ENCODE measurements at places on chromosomes 3 and 15. TPM values are rescaled to one million over a fixed set of nuclear protein-coding genes. Genes with fewer than 3 reads are reported as not detected.

GRCh38 chr3:183212565-183212964, 40.5 kb upstream of the B3GNT5 start:
- H3K4me1 ChIP-seq, result no peaks in the 10 kb centered on the region
- H3K36me3 ChIP-seq, result no peaks in the 10 kb centered on the region
- H3K27ac ChIP-seq, result no peak overlapping the region
- DNase-seq, result no peak
- H3K4me3 ChIP-seq, result no peak overlapping the region

- H3K36me3 ChIP-seq, result no peaks in the 10 kb centered on the region
- DNase-seq, result no peak
- no peaks in the 10 kb centered on the region for H3K4me1 ChIP-seq
- H3K27ac ChIP-seq, result peak overlapping the region; percentile 23
- H3K4me3 ChIP-seq, result no peak overlapping the region
Measured at GRCh38 chr15:95884276-95884675, 446.2 kb upstream of the NR2F2 start.

DNA sequence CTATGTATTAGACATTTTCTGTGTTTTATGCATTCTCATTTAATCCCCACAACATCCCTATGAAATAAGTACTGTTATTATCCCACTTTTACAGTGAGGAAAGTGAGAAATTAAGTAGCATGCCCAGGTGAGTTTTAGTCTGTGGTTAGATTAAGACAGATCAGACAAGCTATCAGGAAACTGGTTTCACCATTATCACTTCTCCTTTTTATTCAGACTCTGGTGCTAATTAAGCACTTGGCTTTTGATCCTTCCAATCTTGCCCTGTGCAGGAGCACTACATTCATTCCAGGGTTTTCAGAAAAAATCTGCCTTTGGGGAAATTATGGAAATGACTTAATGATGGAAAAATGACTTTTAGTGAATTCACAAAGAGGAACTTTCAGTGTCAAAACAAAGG, 115.2 kb downstream of the TMEM108 start:
- no peak overlapping the region for H3K4me3 ChIP-seq
- no peaks in the 10 kb centered on the region for H3K36me3 ChIP-seq
- H3K4me1 ChIP-seq, result no peaks in the 10 kb centered on the region
- no peaks in the 10 kb centered on the region for H3K27me3 ChIP-seq
- DNase-seq, result no peak

GRCh38 chr3:65078748-65079147, 390.9 kb upstream of the ADAMTS9 start:
- no peaks in the 10 kb centered on the region for H3K36me3 ChIP-seq
- DNase-seq, result no peak
- H3K4me3 ChIP-seq, result no peak overlapping the region
- no peak overlapping the region for H3K27ac ChIP-seq

GRCh38 chr3:126956361-126956760, 26.6 kb upstream of the PLXNA1 start:
- peak; percentile 35 for DNase-seq
- peaks cover 7% of the 10 kb centered on the region for H3K4me1 ChIP-seq
- no peak overlapping the region for H3K27ac ChIP-seq

DNA sequence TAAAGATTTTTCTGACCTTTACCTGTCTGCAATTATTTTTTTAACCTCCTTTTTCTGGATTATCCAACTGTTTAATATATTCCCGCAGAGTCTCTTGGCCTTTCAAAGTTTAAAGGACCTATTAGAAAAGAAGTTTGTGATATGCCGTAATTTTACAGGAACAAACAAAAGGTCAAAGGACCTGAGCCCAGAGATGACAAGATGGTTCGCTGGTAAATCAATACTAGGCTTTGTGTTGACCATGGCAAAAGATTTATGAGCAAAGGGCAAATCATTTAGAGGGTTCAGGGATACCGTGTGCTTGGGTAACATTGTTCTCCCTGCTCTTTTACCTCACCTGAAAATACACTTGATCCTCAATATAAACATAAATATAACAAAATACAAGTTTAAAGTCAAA, 923.5 kb downstream of the ROBO1 start:
- H3K4me1 ChIP-seq, result no peaks in the 10 kb centered on the region
- H3K36me3 ChIP-seq, result no peaks in the 10 kb centered on the region

GRCh38 chr3:70298385-70298784, 14.1 kb downstream of the MDFIC2 start:
- no peak overlapping the region for H3K4me3 ChIP-seq
- H3K36me3 ChIP-seq, result no peaks in the 10 kb centered on the region
- DNase-seq, result no peak
- no peaks in the 10 kb centered on the region for H3K27me3 ChIP-seq

GRCh38 chr15:47711655-47712054, 5.7 kb upstream of the SEMA6D start:
- no peak for DNase-seq
- no peaks in the 10 kb centered on the region for H3K27me3 ChIP-seq
- no peak overlapping the region for H3K27ac ChIP-seq
- H3K4me1 ChIP-seq, result no peaks in the 10 kb centered on the region

- H3K36me3 ChIP-seq, result no peaks in the 10 kb centered on the region
- H3K4me3 ChIP-seq, result no peak overlapping the region
- DNase-seq, result no peak
- no peaks in the 10 kb centered on the region for H3K4me1 ChIP-seq
Measured at GRCh38 chr3:98172621-98173020, 6.1 kb downstream of the OR5H15 start.

- H3K4me1 ChIP-seq, result no peaks in the 10 kb centered on the region
- no peak overlapping the region for H3K27ac ChIP-seq
- DNase-seq, result no peak
- H3K27me3 ChIP-seq, result no peaks in the 10 kb centered on the region
Measured at GRCh38 chr3:188458756-188459155, 304.8 kb downstream of the LPP start.

DNA sequence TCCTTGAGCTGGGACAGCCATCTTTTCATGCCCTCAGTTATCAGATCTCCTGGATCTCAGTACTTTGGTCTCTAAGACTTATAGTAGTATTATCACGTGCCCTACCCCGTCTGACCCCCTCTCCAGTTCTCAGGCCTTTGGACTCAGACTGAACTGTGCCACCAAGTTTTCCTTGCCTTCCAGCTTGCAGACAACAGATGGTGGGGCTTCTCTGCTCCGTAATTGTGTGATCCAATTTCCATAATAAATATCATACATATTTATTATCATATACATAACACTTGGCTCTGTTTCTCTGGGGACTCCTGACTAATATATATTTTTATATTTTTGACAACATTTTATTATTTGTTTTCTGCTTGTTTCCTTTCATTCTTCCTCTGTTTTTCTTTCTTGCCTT, 458.8 kb upstream of the SEMA6D start:
- H3K27ac ChIP-seq, result no peak overlapping the region
- H3K4me1 ChIP-seq, result no peaks in the 10 kb centered on the region
- H3K27me3 ChIP-seq, result no peaks in the 10 kb centered on the region
- H3K36me3 ChIP-seq, result no peaks in the 10 kb centered on the region
- no peak overlapping the region for H3K4me3 ChIP-seq

- H3K27ac ChIP-seq, result no peak overlapping the region
- no peak overlapping the region for H3K4me3 ChIP-seq
- no peaks in the 10 kb centered on the region for H3K4me1 ChIP-seq
- DNase-seq, result no peak
- no peaks in the 10 kb centered on the region for H3K36me3 ChIP-seq
- no peaks in the 10 kb centered on the region for H3K27me3 ChIP-seq
Measured at GRCh38 chr3:156509189-156510174, 45.4 kb downstream of the SSR3 start.

DNA sequence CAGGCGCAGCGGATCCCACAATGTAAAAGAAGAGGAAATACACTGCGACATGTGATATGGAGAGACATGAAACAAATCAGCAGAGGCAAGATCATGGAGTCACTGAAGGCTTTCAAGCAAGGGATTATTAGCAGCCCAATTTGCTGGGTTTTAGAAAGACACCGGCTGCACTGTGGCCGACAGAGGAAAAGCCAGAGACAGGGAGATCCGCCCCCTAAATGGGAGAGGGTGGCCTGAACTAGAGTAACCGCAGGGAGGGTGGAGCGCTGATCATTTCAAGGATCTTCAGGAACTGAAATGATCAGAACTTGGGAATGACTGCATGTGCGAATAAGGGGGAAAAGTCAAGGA, 612 bp upstream of the C15orf40 start:
- H3K27me3 ChIP-seq, result no peaks in the 10 kb centered on the region
- H3K4me3 ChIP-seq, result peak overlapping the region; percentile 99
- peak overlapping the region; percentile 93 for H3K27ac ChIP-seq
- H3K36me3 ChIP-seq, result peaks cover 5% of the 10 kb centered on the region
- DNase-seq, result no peak

- no peaks in the 10 kb centered on the region for H3K4me1 ChIP-seq
- no peaks in the 10 kb centered on the region for H3K27me3 ChIP-seq
- no peak for DNase-seq
- H3K36me3 ChIP-seq, result no peaks in the 10 kb centered on the region
- no peak overlapping the region for H3K4me3 ChIP-seq
- H3K27ac ChIP-seq, result no peak overlapping the region
Measured at GRCh38 chr3:14991151-14991742, 43.9 kb downstream of the NR2C2 start.

DNA sequence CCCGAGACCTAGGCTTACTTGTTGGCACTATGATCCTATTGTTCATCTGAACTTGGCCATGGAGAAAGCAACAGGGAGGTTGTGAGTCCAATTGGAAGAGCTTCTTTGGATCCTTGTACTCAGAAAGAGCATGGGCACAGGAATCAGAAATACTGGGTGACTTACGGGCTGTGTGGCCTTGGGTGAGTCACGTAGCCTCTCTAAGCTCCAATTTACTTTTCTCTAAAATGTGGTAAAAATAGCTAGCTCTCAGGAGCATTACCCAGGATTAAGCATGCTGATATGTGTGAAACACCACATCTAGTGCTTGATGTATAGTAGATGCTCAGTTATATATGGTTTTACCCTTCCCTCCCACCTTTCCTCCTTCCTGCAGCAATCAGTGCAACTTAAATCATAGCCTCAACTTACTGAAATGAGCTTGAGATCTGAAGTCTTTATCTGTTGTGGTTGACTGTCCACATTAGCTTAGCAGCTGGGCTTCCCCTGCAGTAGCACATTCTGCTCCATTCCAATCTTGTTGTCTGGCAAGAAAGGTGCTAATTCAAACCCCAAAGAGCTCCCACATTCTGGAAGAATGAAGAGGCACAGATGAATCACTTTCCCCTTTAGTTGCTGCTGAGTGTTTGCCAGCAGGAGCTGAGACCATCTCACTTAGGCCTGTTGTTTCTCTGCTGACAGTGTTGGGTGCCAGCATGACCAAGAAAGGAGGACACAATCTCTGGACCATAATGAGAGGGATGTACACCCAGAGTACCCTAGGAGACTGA, 299.1 kb upstream of the TRIM42 start:
- DNase-seq, result no peak
- H3K4me1 ChIP-seq, result no peaks in the 10 kb centered on the region
- H3K4me3 ChIP-seq, result no peak overlapping the region
- H3K27ac ChIP-seq, result no peak overlapping the region

DNA sequence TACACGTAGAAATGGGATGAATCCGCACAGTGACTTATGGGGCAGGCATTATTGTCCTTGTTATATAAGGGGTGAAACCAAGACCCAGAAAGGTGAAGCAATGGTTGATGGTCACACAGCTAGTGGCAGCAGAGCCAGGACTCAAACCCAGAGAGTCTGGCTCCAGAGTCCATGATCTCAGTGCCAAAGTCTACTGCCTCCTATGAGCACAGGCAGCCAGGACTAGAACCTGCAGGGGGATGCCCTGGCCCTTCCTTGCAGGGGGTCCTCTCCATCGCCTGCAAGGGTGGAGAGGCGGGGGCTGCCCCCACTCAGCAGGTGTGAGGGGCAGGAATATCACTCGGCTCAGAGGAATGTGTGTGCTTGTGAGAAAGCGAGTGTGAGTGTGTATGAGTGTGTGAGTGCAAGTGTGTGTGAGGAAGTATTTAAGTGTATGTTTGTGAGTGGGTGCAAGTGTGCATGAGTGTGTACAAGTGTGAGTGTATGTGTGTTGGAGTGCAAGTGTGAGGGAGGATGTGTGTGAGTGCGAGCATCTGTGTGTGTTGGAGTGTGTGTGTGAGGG, 44.7 kb downstream of the UMPS start:
- no peaks in the 10 kb centered on the region for H3K36me3 ChIP-seq
- peaks cover 14% of the 10 kb centered on the region for H3K4me1 ChIP-seq
- no peak overlapping the region for H3K4me3 ChIP-seq

PARP3 gene
- total RNA-seq, result 21.4 TPM

DNAH12 gene
- total RNA-seq, result 0.15 TPM

GOLGA6A gene
- not detected for total RNA-seq

CPN2 gene
- 0.16 TPM for total RNA-seq
